ENCODE measurements at places on chromosomes 11 and 22.

- no peak for DNase-seq
Observed at GRCh38 chr22:37484480-37485394, 1.4 kb downstream of the MFNG start.

DNA sequence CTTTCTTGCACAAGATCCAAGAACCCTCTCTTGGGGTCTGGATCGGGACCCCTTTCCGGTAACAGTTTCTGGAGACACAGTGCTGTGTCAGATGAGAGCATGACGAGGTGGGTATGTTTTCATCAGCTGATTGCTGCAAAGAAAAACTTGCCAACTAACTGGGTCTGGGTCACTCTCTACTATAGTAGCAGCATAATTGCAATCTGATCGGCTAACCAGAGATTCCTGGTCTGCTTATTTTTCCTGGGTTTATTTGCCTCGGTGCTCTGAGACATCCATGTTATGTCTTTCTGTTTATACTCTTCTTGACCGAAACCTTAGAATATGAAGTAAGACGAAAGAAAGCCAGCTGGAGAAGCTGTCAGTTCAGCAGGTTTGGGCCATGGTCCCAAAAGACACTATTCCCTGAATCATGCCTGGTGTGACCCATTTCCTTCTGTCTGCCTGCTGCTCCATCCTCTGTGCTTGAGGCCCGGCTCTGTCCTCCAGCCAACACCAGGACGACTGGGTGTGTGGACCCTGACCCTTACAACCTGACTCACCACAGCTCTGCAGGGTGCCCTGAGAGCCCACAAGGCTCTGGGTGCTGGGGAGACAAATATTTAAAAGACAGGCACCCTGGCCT is 24.1 kb upstream of the CLMP start:
- no peak for DNase-seq

- DNase-seq: no peak
Observed at GRCh38 chr22:32999039-32999815, 59.0 kb downstream of the SYN3 start.

DNA sequence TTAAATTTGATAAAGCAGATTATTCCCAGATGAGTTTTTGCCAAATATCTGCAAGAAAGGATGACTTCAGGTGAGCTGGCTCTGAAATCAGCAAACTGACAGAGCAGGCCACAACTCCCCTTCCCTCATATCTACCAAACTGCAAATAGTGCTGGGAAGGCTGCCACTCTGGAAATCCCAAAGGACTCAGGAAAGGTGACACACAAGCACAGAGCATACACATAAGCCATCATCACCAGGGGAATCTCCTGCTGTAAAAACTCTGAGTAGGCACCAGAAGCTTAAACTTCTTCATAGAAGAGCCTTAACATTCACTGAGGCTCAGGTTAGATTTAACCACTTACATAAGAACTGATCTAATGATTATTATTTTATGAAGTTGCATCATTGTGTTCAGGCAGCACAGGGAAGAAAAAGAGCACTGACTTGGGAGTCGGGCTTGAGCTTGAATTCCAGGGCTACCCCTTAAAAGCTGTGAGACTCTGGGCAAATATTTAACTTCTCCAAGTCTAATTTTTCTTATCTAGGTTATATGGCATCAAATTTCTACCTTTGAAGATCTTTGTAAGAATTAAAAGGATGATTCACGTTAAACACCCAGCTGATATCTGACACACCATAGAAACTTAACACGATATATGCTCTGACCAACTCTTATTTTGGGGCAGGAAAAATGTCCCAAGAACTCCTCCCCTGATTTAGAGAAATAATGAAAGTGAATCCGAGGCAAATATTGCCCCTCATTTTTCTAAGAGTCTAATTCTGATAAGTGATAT is 15.0 kb downstream of the SYTL2 start:
- no peak for DNase-seq

DNA sequence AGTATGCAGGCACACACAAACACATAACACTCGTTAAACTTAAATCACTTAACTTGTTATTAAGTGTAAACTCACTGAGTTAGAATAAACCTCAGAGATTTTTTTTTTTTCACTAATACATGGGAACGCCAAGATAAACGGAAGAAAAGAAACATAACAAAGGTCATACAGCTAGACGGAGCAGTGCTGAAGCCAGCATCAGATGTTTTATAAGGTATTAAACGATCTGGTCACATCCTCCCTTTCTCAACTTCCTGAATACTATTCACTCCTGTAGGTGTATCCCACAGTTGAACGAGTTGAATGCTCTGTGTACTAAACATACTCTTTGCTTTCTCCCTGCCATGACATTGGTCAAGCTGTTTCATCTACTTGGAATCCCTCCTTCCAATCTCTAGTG is 212.0 kb downstream of the SWAP70 start:
- DNase-seq: no peak

- no peak for DNase-seq
Observed at GRCh38 chr11:36253238-36253637, 36.0 kb downstream of the COMMD9 start.

GRCh38 chr11:6538456-6538855 is 41.4 kb downstream of the DNHD1 start:
- no peak for DNase-seq

- DNase-seq: no peak
Observed at GRCh38 chr11:56876621-56877275, 112.0 kb upstream of the OR5AK2 start.

Measured in HuH-7 (cell line).